GM23338 (cell line): ENCODE measurements at places on chromosomes 3 and 15. TPM values are rescaled to one million over a fixed set of nuclear protein-coding genes. Genes with fewer than 3 reads are reported as not detected.

DNA sequence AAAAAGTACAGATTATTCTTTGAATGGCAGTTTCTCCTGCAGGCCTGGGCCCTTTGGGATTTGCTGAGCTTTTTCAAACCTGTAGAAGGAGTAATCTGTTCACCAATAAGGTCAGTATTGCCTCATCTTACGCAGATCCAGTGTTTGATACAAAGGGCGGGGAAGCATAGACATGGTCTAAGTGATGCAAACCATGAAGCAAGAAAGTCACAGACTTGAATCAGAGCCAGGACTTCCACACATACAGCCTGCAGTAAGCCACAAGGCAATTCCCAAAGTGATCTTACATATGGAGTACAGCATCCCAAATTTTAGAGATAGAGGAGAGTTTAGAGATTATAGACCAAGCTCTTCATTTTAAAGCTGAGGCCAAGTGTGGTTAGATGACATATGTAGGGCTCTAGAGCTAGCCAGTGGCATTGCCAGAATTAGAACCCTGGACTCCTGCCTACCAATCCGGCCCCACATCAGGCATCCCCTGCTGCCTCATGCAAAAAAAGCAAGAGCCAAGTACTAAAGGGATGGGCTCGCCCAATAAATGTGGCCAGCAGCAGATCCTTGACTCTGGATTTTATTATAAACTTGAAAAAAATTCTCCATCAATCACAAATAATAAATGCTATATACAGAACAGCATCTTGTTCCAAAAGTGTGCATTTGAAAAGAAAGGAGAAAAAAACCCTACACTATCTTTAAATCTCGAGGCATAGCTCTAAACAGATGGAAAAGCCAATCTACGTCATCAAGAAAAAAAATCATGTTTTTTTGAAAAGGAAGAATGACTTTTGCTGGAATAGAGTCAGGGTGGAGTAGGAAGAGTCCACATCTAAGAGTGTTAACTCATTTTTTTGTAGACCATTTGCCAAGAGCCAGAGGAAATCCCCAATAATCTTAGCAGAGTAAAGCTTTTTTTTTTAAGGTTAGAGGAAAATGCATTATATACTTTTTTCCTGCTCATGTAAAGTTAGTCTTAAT lies 24.0 kb downstream of the ABI3BP start:
- H3K4me3 ChIP-seq, result no peak overlapping the region
- no peak for DNase-seq
- H3K27ac ChIP-seq, result no peak overlapping the region
- H3K27me3 ChIP-seq, result no peaks in the 10 kb centered on the region

- no peak for DNase-seq
- no peaks in the 10 kb centered on the region for H3K27me3 ChIP-seq
- H3K36me3 ChIP-seq, result peaks cover 3% of the 10 kb centered on the region; the same call in 1 of the 2 replicates
- peaks cover 4% of the 10 kb centered on the region; the same call in 1 of the 2 replicates for H3K4me1 ChIP-seq
- H3K27ac ChIP-seq, result no peak overlapping the region
These were observed 22.6 kb upstream of the TPRG1 start for GRCh38 chr3:189149203-189149602.

Gene GOLGA8H
- 0.17 and 0.26 TPM in 2 replicates for polyA plus RNA-seq

GRCh38 chr15:90241343-90242192 lies 7.6 kb downstream of the GDPGP1 start:
- no peaks in the 10 kb centered on the region for H3K4me1 ChIP-seq
- no peak overlapping the region for H3K4me3 ChIP-seq
- no peaks in the 10 kb centered on the region for H3K27me3 ChIP-seq
- peak; percentile 11 for DNase-seq
- no peaks in the 10 kb centered on the region for H3K36me3 ChIP-seq

- no peaks in the 10 kb centered on the region for H3K36me3 ChIP-seq
- no peaks in the 10 kb centered on the region for H3K27me3 ChIP-seq
- H3K4me1 ChIP-seq, result no peaks in the 10 kb centered on the region; the same call in 1 of the 2 replicates
These were observed 104.3 kb downstream of the CD47 start for GRCh38 chr3:107986505-107986904.

Gene STRIT1
- polyA plus RNA-seq, result 1.5 and 1.6 TPM in 2 replicates

Gene GMNC
- 0.13 TPM in 1 of 2 replicates, not detected in the other for polyA plus RNA-seq

DNA sequence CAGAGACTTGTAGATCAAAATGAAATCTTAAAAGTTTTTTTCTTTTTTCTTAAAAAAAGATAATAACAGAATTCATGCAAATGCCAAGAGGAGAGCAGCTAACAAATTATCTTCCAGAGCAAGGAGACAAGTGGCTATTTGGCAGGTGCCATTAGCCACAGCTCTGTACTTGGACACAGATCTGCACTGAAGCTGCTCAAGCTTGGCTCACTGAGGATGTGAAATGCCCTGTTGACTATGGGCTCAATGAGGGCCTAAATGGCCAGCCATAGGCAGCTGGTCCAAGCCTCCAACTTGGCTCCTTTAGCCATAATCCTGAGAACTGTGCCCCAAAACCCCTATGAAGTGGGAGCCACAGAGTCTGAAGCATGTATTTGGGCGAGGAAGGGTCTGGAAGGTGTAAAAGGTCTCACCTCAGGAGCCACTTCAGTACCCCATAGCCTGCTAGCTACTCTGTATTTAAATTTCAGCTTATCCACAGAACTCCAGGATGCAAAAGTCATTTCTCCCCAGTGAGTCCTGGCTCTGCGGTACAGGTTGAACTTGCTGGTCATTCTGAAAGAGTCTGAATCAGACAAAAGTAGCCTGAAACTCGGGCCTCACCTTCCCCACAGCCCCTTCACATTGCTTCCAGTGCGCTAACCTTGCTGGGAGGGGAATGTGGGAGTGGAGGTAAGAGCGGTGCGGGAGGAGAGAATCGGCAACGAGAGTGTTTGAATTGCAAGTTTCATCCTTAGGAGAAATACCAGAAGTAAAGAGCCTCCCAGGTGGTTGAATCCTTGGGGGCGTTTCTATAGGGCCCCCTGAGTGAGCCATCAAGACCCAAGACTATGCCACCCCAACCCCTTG lies 48.0 kb downstream of the ZIC4 start:
- DNase-seq, result peak; percentile 69
- H3K27me3 ChIP-seq, result peaks cover 100% of the 10 kb centered on the region
- H3K4me3 ChIP-seq, result peak overlapping the region; percentile 51
- no peaks in the 10 kb centered on the region for H3K36me3 ChIP-seq
- no peak overlapping the region for H3K27ac ChIP-seq

GRCh38 chr15:81363276-81363675 lies 10.7 kb downstream of the TMC3 start:
- DNase-seq, result no peak
- H3K4me3 ChIP-seq, result no peak overlapping the region
- no peak overlapping the region for H3K27ac ChIP-seq
- no peaks in the 10 kb centered on the region for H3K36me3 ChIP-seq

Gene CCR9
- not detected in 2 replicates for polyA plus RNA-seq

DNA sequence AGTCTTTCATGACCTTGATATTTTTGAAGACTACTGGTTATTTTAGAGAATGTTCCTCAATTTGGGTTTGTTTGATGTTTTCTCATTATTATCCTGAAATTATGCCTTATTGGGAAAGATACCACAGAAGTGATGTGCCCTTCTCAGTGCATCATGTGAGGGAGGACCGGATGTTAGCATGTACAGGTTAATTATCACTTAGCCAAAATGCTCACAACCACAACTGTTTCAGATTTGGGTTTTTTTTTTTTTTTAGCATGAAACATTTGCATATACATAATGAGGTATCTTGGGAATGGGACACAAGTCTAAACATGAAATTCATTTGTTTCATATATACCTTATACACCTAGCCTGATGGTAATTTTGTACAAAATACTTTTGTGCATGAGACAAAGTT lies 59.8 kb downstream of the PIK3R4 start:
- no peak for DNase-seq
- H3K4me1 ChIP-seq, result no peaks in the 10 kb centered on the region
- H3K36me3 ChIP-seq, result peaks cover 9% of the 10 kb centered on the region; the same call in 1 of the 2 replicates
- no peaks in the 10 kb centered on the region for H3K27me3 ChIP-seq
- H3K4me3 ChIP-seq, result no peak overlapping the region
- no peak overlapping the region for H3K27ac ChIP-seq

- peaks cover 17% of the 10 kb centered on the region for H3K27me3 ChIP-seq
- H3K36me3 ChIP-seq, result no peaks in the 10 kb centered on the region
- no peak overlapping the region for H3K4me3 ChIP-seq
- no peak overlapping the region for H3K27ac ChIP-seq
- DNase-seq, result no peak
- peaks cover 27% of the 10 kb centered on the region for H3K4me1 ChIP-seq
These were observed 399.4 kb downstream of the SHQ1 start for GRCh38 chr3:72448858-72449257.

Gene PARP15
- 0.17 and 0.39 TPM in 2 replicates for polyA plus RNA-seq

Gene NECTIN3
- polyA plus RNA-seq, result 16.0 and 16.2 TPM in 2 replicates

GRCh38 chr15:60350108-60350507 lies 47.7 kb downstream of the ANXA2 start:
- H3K27ac ChIP-seq, result no peak overlapping the region

GRCh38 chr15:90761629-90762028 lies 44.5 kb downstream of the BLM start:
- H3K27ac ChIP-seq, result peak overlapping the region; percentile 53; the same call in 1 of the 2 replicates
- peaks cover 10% of the 10 kb centered on the region; the same call in 1 of the 2 replicates for H3K4me1 ChIP-seq
- no peaks in the 10 kb centered on the region for H3K27me3 ChIP-seq

- H3K27ac ChIP-seq, result no peak overlapping the region
- no peak for DNase-seq
- no peaks in the 10 kb centered on the region for H3K4me1 ChIP-seq
- no peak overlapping the region for H3K4me3 ChIP-seq
These were observed 93.4 kb downstream of the ETFA start for GRCh38 chr15:76217882-76218217.

GRCh38 chr15:73872346-73872745 lies 1.0 kb upstream of the TBC1D21 start:
- H3K27me3 ChIP-seq, result no peaks in the 10 kb centered on the region
- no peak overlapping the region for H3K4me3 ChIP-seq
- no peaks in the 10 kb centered on the region for H3K36me3 ChIP-seq
- 0 out of 2 replicates have a peak, but pooled peaks cover 2% of the 10 kb centered on the region for H3K4me1 ChIP-seq
- no peak overlapping the region for H3K27ac ChIP-seq

DNA sequence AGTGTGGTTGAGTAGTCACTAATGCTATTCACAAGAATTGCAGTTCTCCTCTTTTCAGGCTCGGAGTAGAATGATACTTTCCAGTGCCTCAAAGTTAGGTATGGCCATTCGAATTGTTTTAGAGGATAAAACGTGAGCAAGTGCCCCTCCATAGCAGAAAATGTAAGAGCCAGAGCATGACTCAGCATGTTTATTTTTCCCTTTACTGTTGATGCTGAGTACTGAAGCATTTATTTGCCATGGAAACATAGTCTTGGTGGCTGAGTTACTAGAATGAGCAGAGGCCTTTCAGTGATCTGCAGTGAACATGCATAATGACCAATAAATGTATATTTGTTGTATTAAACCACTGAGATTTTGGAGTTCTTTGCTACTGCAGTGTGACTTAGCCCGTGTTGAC lies 540.6 kb downstream of the NLGN1 start:
- peaks cover 12% of the 10 kb centered on the region for H3K4me1 ChIP-seq
- H3K4me3 ChIP-seq, result no peak overlapping the region
- H3K27ac ChIP-seq, result no peak overlapping the region
- no peaks in the 10 kb centered on the region for H3K36me3 ChIP-seq
- no peaks in the 10 kb centered on the region for H3K27me3 ChIP-seq
- peak; percentile 53 for DNase-seq

Gene CCRL2
- not detected in 2 replicates for polyA plus RNA-seq

DNA sequence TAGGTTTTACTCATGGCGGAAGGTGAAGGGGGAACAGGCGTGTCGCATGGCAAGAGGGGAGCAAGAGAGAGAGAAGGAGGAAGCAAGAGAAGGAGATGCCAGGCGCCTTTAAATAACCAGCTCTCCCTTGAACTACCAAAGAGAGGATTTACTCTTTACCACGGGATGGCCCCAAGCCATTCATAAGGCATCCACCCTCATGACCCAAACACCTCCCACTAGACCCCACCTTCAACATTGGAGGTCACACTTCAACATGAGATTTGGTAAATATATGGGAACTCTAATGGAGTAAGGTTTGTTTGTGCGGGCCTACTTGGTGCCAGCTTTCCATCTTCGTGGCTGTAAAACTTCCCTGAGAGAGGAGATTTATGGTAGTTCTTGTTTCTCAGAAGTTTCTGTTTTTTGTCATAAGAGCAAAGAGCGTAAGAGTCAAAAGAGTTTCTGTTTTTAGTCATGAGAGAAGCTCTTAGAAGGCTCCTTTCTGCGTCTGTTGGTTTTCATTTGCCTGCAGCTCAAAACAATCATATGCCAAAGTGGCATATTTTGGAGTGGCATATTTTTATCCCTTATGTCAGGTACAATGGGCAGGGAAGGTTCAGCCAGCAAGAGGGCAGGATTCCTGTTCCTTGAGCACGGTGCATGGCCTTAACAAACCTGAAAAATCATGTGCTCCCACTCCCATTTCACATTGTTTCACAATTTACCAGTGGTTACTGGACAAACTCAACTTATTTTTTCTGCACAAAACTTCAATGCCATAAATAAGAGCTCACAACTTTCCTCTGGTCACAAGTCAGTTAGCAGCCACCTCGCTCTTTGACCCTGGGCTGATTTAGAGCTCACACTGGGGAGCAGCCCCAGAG lies 12.5 kb downstream of the PML start:
- H3K27ac ChIP-seq, result no peak overlapping the region
- no peak overlapping the region for H3K4me3 ChIP-seq
- H3K27me3 ChIP-seq, result no peaks in the 10 kb centered on the region
- no peaks in the 10 kb centered on the region for H3K4me1 ChIP-seq

- H3K4me1 ChIP-seq, result no peaks in the 10 kb centered on the region
- H3K36me3 ChIP-seq, result peaks cover 11% of the 10 kb centered on the region
- H3K27me3 ChIP-seq, result no peaks in the 10 kb centered on the region
- H3K27ac ChIP-seq, result no peak overlapping the region
These were observed 215.1 kb downstream of the MYRIP start for GRCh38 chr3:40024526-40024925.

DNA sequence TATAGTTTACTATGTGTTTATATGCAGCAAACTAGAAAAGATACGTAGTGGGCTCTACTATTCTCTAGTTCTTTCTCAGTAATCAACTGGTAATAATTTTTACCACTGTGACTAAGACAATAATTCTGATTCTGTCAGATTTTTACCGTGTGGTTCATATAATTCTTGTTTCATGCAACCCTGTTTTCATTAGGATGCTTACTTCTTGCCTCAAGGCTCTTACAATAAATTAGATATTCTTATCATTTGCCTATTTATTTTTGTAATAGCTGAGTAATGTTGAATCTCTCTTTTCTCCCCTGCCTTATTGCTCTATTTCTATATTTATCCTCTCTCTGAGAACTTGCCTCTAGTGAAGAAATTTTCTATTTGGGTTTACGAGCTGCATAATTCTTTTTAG lies 524.7 kb downstream of the NAALADL2 start:
- no peak for DNase-seq
- H3K27me3 ChIP-seq, result no peaks in the 10 kb centered on the region
- no peak overlapping the region for H3K27ac ChIP-seq
- peaks cover 4% of the 10 kb centered on the region; the same call in 1 of the 2 replicates for H3K4me1 ChIP-seq
- no peak overlapping the region for H3K4me3 ChIP-seq

DNA sequence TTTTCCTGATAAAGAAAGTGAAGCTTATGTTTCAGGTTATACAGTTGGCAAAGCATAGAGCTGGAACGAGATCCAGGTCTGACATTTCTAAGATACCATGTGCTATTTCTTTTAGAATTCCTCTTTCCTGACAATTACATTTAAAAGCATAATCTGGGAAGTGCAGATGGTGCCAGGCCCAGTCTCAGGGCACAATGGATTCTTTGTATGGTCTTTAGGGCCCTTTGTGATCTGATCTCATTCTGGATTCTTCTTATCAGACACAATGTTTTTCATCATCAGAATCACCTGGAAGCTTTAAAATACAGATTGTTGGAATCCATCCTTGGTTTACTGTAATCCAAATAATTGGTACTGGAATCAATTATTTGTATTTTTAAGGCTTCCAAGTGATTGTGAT lies 18.6 kb upstream of the GLCE start:
- no peak overlapping the region for H3K4me3 ChIP-seq
- peaks cover 6% of the 10 kb centered on the region; the same call in 1 of the 2 replicates for H3K4me1 ChIP-seq

Gene NSUN3
- polyA plus RNA-seq, result 5.4 and 6.3 TPM in 2 replicates

Gene OR5K2
- not detected in 2 replicates for polyA plus RNA-seq

Gene GPR62
- polyA plus RNA-seq, result 0.10 and 0.42 TPM in 2 replicates
